Activated CD4-positive, alpha-beta T cell treated with anti-CD3 and anti-CD28 coated beads for 24 hours (primary cell): ENCODE measurements at places on chromosomes 6 and 20.

DNA sequence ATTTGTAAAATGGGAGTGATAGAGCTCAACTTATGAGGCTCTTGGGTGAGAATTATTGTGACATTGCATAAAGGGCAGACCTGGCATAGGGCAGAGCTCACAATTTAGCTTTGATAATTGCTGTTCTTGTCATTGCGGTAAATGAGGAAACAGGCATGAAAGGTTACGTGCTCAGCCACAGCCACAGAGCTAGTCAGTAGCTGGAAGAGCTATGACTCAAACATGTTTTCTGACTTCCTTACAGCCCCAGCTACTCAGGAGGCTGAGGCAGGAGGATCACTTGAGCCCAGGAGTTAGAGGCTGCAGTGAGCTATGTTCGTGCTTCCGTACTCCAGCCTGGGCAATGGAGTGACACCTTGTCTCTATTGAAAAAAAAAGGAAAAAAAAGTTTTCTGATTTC, 3.5 kb upstream of the GHRH start:
- DNase-seq = no peak

DNA sequence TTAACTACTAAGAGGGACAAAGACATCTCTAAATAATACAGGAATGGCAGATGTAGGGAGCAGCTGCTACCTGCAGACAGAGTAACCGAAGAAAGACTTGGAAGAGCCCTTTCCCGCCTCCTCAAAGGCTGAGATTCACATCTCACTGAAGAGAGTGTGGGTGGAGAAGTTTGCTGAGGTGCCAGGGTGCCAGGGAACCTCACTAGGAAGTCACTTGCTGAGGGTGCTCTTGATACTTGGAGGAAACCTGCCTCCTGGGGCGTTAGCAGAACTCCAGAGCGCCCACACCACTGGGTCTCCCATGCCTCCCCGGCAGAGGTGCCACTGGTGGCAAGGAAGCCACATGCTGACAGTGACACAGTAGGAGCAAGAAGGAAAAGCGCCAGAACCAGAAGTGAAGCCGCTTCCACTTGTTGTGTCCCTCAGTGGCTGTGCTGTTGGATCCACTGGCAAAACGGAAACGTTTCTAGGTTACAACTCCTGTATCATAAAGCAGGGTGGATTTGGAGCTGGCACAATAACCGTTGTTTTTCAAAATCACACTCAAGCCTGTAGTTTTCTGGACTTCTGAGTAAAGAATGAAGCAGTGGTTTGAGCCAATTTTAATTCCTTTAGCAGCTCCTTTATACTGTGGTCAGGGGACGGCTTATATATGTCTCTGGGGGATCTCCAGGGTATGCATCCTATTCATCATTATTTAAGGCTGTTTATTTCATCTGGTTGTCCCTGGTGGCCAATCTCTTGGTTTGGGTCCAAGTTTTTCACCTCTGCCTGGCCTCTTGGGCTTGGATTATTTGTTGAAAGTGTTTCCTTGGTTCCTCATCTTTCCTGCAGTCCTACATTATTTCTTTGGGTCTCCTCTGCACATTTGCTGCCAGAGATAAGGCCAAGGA, 64.5 kb downstream of the CDC5L start:
- DNase-seq = no peak

DNA sequence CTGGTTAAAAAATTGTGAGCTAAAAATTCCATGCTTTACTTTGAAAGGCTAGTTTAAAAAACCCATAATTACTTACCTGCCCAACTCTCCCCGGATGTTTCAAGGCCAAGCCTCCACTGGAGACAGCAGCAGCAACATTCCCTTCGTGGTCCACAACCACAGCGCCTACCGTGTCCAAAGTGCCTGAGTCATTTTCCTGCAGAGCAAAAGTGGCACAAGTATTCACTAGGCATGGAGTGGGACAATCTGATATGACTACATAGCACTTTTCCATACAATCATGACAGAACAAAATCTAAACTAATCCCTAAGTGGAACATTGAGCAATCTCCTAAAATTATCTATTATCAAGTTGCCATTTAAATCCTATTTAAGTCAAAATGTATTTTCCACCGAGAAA, 104.8 kb downstream of the TASP1 start:
- DNase-seq = no peak

DNA sequence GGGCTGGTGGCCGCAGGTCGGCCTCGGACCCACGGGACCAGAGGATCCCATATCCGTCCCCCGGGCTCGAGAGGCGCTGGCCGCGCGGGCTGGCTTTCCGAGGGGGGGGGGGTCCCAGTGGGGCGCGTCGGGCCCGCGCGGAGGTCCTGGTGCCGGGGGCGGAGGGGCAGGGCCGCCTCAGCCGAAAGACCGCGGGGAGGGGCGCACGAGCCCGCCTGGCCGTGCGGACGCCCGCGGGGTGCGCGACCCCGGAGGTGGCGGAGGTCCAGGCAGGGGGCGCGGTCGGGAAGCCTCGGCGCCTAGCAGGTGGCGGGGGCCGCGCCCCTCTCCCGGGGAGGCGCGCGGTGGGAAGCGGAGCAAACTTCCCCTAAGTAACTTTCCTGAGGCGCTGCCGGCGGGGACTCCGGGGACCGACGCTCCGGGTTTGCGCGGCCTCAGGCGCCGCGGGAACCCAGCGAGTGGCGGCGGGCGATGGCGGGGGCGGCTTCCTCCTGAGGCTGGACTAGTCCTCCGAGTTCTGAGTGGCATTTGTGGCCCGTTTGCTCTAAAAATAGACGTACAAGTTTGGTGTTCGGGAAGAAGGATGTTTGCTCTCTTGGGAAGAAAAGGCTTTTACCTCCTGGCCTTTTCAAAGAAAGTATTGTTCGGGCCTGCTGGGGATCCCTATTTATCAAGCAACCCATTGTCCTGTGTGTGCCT, 26.5 kb upstream of the BTBD3 start:
- peak; percentile 4 for DNase-seq

GRCh38 chr6:116349216-116349615, 21.5 kb upstream of the DSE start:
- DNase-seq = no peak

- DNase-seq = no peak
Measured at GRCh38 chr20:17262786-17263185, 35.9 kb downstream of the PCSK2 start.

GRCh38 chr6:133333852-133334251, 92.7 kb downstream of the EYA4 start:
- no peak for DNase-seq

GRCh38 chr20:4086771-4087687, 71.7 kb upstream of the RNF24 start:
- DNase-seq = no peak

GRCh38 chr20:23419995-23420901, 1.0 kb downstream of the NAPB start:
- peak; percentile 29 for DNase-seq

- DNase-seq = no peak
Measured at GRCh38 chr20:53929974-53930650, 140.3 kb downstream of the BCAS1 start.
